Retina (tissue), 1 donor: ENCODE measurements at places on chromosomes 2 and 18.

GRCh38 chr2:139685090-139685983 is 905.1 kb upstream of the NXPH2 start:
- no peak for DNase-seq

GRCh38 chr2:98457045-98457696 is 12.5 kb downstream of the INPP4A start:
- no peak for DNase-seq

DNA sequence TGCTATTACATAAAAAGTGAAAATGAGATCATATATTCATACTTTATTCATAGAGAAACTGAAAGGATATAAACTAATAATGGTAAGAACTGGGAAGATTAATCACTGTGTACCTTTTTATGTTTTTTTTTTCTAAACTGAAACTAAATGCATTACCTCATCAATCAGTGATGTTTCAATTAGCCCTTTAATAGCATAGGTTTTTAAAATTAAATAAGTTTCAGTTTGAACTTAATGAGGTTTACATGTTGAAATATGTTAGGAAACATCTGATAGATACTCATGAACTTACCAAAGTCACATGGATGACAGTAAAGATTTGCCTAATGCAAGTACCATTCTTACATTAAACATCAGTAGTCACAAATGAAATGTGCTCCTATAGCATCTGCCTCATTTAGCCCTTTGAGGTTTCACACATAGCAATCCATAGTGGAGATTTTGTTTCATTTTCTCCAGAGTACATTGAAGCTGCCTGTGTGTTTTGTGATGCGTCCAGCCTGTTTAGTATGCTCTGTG is 8.9 kb downstream of the MAPRE2 start:
- DNase-seq = no peak

DNA sequence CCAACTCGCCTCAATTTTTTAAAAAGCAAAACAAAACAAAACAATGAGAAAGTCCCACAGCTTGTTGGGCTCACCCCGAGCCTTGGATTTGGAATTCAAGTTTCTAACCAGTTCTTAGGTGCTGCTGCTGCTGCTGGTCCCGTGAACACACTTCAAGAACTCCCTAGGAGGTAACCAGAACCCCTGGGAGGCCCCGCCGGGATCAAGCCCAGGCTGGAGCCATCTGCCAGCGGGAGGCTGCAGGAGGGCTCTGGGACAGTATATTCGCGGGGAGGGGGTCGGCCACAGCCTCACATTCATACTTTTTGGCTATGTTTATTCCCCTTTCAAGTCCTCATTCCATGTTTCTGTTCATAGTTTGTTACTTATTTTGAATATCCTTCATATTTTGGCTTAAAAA is 223.4 kb downstream of the TFCP2L1 start:
- no peak for DNase-seq

GRCh38 chr2:67046591-67046990 is 350.5 kb upstream of the ETAA1 start:
- no peak for DNase-seq
